ENCODE measurements at places on chromosomes 6 and 20.

- no peak for DNase-seq
Measured at GRCh38 chr20:9454791-9455190, 59.6 kb upstream of the LAMP5 start.

DNA sequence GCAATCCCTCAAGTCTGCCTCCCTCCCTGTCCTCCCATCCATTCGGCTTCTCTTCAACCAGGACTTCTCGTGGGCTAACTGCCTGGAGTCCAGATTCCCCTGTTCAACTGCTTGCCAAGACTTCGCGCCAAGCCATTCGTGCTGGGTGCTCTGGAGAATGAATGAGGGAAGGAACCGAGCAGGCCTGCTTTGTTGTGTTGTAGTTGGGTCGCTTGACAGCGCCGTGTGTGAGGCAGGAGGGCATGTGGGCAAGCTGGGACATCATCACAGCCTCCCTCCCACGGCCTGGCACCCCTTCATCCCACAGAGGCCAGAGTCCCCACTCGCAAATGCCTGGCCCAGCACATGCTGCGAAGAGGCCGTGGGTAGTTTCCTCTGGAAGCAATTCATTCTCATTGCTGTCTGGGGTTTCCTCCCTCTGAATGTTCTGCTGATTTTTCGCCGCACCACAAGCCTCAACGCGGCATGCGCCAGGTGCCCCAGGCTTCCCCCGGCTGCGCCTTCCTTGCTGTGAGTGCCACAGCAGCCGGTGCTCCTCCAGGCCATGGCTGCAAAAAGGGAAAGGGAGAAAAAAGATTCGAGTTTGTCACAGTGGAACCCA, 336.0 kb downstream of the QKI start:
- DNase-seq: no peak

GRCh38 chr6:3468585-3468984, 11.7 kb upstream of the SLC22A23 start:
- no peak for DNase-seq

- no peak for DNase-seq
Measured at GRCh38 chr6:130473886-130474285, 108.1 kb downstream of the TMEM200A start.

- no peak for DNase-seq
Measured at GRCh38 chr6:134698228-134698627, 251.7 kb downstream of the ALDH8A1 start.

DNA sequence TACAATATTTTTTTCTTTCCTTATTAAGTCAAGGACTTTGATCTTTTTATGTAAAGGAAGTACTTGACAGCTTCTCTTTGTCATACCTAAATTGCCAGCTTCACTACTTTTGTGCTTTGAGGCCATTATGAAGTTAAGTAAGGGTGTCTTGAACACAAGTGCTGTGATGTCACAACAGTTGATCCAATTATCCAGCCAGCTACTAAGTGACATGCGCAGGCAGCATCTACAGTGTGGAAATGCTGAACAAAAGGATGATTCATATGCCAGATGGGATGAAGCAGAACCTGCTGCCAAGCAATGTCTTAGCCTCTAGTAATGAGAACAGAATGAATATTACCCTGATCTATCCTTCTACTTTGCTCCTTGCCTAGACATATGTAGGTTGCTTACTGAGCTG, 68.3 kb upstream of the TMEM244 start:
- DNase-seq: no peak

GRCh38 chr6:44132476-44132875, 5.1 kb downstream of the TMEM63B start:
- no peak for DNase-seq

DNA sequence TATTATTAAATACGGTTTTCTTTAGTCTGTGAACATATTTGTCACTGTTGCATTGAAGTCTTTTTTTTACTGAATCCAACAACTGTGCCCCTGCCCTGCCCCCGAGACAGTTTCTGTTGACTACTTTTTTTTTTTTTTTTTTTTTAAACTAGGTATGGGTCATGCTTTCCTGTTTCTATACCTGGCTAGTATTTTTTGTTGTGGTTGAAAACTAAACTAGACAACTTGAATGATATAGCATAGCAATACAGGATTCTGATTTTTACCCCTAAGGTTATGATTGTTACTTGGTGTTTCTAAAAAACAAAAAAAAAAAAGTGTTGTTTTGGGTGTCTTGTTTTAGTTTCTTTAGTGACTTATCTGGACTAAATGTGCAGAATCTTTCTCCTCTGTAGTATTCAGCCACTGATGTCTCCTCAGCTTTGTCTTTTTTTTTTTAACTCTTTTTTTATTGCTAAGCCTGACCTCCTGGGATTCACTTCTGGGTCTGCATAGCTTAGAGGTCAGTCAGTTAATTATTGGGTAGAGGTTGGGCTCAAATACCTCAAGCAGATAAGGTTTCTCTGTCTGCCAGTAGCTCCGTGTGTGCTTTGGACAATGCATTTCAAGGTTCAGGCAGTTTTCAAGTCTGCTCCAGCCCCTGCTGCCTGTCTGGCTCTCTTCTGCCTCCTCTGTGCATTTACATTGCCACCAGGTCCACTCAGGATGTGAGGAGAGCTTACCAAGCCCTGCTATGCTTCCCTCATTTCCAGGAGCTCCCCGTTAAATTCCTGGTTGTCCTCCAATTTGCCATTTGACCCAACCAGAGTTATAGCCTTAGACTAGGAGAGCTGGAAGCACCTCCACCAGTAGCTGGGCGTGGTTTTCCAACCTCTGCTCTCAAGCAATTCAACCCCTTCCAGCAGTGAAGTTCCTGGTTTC, 91.4 kb downstream of the SYNDIG1 start:
- DNase-seq: no peak

DNA sequence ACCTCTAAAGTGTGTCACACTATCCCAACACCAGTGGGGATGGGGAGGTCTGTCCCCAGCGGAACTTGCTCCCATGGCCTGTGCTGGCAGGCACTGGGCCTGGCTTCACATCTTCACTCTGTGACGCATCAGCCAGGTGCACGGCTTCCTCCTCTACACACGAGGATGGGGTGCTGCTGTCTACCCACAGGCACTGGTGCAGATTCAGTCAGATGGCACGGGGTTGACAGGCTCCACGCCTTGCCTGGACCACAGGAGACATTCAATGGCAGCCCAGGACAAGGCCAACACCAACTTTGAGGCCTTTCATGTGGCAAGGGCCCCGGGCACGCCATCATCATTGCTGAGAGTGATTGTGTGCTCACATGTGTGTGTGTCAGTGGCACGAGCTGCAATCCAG, 92.4 kb downstream of the TMEM242 start:
- DNase-seq: no peak

- DNase-seq: no peak
Measured at GRCh38 chr20:53171065-53171464, 198.9 kb downstream of the TSHZ2 start.

- DNase-seq: no peak
Measured at GRCh38 chr6:1703091-1703855, 93.6 kb downstream of the FOXC1 start.

DNA sequence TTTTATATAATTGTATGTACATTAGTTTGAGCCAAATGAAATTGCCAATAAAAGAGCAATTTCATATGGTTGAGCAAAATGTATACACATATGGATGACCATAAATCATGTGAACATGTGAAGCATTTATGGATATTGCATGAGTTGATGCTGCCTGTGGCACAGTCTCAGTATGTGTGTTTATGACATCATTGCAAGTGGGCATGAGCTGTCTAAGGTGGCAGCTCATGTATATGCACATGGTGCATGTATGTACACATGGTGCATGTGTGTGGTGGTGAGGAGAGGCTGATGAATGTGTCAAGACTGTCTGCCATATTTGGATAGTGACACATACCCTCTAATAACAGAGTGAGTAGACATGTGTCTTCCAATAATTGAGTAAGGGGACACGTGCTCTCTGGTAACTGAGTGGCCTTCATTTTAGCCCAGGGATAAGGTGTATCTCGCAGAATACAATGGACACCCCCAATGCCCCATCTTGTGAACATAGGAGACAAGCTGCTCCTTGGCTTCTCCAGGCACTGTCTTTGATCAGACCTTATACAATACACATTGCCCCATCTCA, 208.8 kb downstream of the DHX35 start:
- no peak for DNase-seq

DNA sequence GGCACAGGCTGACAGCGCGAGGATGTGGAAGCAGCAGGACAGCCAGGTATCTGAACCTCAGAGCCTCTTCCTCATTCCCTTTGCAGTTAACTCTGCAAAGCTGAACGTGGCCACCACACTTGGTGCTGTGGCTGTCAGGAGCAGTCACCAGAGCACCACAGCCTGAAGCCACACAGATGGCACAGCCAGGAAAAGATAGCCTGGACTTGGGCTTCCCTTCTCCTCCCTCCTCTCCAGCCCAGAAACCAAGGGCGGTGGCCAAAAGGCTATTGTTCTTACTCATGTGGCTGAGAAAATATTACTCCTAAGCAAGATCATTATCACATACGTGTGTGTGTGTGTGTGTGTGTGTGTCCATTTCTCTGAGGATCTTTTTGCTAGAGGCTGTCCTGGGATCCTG, 39.8 kb downstream of the CD164 start:
- DNase-seq: no peak

DNA sequence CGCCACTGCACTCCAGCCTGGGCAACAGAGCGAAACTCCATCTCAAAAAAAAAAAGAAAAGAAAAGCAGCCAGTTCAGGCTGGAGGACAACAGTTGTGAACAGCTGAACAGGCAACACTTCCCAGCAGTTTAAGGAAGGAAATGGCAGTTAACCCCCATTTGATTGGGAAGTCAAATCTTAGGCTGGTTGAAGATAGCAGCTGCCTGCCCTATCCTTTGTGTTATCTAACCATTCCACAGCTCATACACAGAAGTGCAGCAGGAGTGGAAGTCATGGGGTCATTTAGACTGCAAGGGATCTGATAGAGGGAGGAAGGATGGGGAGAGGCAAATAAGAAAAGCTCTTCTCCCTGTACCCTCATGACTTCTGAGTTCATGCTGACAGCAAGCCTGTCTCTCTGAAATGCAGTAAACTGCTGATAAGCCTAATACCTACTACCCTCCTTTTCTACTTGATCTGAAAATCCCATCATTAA, 35.3 kb downstream of the KCTD20 start:
- peak; percentile 9 for DNase-seq

DNA sequence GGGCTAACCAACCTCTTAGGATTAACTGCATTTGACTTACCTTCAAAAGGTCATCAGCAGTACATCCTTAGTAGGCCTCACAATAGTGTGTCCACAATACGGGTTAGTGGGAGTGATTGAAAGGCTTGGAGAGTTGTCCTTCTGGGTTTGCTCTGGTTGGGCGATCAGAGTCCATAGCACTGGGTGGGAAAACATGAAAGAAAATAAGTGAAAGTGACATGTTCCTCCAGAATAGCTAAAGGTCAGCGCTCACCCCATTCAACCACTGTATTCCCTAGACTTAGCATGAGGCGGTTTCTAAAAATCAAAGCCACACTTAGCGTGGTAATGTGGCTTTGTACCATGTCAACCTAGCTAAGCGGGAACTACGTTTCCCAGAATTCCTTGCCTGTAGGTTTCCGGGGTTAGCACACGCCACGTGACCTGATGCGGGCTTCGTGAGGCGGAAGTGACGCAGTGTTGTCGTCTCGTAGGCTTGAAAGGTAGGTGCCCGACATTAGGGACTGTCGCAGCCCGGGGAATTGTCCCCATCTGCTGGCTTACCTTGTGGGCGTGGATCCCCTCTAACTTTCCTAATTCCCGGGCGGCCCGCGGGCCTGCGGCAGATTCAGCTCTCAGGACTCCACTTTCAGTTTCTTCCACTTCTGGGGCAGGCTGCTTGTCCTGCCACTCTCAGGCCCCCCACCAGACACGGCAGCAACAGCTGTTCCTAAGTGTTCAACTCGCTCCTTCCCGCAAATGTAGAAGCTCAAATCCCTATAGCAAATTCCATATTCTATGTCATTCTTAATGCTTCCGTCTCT, 19.8 kb upstream of the SCP2D1 start:
- DNase-seq: peak; percentile 93

DNA sequence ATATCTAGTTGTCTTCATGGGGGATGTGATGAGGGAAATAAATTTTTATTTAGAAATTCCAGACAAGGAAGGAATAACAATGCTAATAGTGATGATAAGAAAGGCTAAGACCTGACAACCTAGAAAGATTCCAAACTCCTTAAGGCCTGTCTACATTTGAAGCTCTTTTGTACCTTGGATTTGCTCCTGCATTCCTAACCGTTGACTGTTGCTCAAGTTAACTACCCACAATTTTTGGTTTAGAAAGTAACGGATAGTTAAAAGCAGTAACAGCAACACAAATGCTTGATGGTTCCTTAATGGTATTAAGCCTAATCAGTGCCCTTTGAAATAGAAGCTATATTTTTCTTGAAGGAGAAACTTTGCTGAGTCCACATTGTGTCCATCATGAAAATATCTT, 52.9 kb downstream of the TRMT11 start:
- no peak for DNase-seq

GRCh38 chr20:50484271-50484976, 25.8 kb upstream of the PTPN1 start:
- DNase-seq: no peak

- DNase-seq: no peak
Measured at GRCh38 chr6:9699888-9700287, 715.0 kb downstream of the TFAP2A start.

DNA sequence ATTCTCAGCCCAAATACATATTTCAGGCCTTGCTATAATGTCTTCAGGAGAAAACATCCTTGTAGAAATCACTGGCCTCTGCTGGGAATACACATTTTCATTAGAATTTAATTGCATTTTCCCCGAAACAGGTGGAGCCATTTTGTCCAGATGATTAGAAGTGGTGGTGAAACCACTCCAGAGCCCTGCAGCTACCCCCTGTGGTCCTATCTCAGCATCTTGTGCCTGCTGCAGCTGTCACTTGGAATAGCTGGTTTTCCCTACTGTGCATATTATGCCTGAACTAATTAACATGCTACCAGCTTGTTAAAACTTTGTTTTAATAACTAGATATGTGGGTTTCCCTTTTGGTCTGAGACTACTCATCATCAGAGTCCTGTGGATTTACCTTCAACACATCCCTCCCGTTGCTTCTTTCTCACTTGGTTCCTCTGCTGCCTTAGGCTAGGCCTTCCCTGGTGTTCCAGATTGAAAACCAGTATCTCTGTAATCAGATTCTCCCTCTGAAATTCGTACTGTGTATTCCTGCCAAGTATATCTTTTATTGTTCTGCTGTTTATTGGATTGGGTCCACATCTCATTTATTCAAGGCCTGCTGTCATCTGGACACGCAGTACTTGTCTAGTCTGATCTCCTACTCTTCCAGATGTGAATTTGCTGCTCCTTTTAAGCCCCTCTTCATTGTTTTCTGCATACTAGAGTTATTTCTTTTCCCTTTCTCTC, 15.2 kb downstream of the DNAH8 start:
- DNase-seq: no peak

DNA sequence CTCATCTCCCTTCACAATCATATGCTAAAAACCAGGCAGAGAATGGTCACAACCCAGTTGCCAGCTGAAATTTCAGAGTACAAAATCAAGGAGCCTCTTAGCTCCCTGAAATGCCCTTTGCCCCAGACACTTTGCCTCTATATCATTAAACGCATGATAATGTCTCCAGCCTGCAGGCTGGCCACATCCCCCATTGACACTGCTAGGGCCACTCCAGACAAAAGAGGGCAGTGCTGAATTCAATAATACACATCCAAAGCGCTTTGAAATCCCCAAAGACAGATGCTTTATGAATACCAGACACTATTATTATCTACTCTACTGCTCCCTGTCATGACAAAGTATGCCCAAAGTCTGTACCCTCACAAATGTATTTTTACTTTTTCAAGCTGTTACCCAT, 348.3 kb upstream of the POU3F2 start:
- peak; percentile 17 for DNase-seq

- DNase-seq: peak; percentile 95
Measured at GRCh38 chr6:15962449-15962764, 166.5 kb upstream of the MYLIP start.

All from cardiac muscle cell (in vitro differentiated cells and primary cell).